HT1080 (cell line): ENCODE measurements at places on chromosomes 5 and 9.

GRCh38 chr9:101707721-101708120, 30.7 kb downstream of the GRIN3A start:
- no peak for DNase-seq

- DNase-seq, result no peak
Observed at GRCh38 chr9:105854026-105854782, 159.9 kb downstream of the TMEM38B start.

DNA sequence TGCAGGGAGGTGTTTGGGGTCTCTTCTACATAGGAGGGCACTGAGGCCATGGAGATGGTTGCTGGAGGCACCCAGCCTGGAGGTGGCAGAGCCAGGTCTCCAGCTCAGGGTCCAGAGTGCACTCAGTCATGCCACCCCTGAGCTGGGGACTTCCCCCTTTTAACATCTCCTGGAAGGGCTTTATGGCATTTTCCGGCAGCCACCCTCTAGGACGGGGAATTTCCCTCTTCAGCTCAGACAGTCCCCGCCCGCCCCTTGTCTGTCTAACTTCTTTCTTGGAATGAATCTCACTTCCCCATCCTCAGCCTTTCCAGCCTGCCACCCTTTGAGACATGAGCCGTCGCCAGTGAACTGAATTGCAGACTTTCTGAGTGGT, 49.9 kb downstream of the COL15A1 start:
- no peak for DNase-seq

DNA sequence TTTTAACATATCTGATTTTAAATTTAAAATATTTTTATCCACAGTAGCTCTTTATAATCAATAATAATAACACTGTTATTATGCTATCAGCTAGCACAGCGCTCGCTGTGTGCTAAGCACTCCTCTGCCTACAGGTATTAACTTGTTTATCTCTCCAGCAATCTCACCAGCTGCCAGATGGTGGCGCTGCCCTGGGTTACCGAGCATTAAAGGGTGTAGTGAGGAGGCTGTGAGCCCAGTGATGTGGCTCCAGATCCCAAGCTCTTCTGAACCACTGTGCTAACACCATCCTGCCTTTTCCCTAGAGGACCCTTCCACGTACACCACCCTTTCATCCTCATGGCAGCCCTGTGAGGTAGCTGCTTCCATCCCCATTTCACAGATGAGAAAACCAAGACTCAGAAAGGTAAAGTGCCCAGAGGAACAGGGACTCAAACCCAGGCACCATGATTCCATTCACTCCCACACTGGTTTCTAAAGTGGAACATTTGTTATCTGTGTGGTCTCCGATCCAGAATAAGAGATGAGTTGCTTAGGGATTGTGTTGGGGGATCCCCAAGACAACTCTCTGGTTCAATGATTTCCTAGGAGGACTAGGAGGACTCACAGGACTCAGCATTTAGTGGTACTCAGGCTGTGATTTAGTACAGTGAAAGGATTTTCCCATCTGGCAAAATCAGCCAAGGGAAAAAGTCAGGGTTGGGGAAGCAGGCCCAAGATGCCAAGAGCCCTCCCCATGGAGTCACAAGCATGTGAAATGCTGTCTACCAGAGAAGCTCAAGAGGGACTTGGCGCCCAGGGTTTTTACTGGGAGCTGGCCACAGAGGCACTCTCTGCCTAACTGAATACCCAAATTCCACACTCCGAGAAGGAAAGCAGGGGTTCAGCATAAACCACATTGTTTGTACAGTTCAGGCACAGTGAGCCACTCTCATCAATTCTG, 7.0 kb downstream of the IGFBPL1 start:
- no peak for DNase-seq

DNA sequence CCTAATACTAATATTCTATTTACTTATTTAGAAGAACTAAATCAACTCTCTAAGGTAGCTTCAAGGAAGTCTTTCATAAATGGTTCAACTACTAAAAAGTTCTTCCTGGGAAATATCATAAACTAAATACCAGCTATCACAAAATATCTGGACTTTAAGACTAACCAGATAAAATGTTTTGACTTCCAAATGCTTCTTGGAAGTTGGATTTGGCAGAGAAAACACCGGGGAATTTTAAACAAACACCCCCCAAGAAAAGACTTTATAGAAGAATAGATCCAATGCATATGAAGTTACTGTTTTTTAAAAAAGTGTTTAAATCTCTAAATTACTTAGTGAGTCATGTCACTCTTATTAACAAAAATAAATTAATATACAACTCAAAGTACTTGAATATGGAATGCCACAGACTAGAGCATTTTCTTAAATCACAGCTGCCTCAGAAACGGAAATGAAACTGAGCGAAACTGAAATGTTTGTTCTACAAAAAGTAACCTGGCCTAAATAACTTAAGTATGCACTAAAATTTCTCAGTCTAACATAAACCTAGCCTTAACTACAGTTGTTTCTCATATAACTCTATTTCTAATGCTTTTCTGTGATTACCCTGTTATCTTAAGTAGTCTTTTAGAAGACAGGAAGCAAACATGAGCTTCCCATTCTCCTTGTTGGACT, 6.8 kb downstream of the ABCA1 start:
- DNase-seq, result no peak

- DNase-seq, result no peak
Observed at GRCh38 chr5:138695781-138696180, 57.4 kb upstream of the CTNNA1 start.

DNA sequence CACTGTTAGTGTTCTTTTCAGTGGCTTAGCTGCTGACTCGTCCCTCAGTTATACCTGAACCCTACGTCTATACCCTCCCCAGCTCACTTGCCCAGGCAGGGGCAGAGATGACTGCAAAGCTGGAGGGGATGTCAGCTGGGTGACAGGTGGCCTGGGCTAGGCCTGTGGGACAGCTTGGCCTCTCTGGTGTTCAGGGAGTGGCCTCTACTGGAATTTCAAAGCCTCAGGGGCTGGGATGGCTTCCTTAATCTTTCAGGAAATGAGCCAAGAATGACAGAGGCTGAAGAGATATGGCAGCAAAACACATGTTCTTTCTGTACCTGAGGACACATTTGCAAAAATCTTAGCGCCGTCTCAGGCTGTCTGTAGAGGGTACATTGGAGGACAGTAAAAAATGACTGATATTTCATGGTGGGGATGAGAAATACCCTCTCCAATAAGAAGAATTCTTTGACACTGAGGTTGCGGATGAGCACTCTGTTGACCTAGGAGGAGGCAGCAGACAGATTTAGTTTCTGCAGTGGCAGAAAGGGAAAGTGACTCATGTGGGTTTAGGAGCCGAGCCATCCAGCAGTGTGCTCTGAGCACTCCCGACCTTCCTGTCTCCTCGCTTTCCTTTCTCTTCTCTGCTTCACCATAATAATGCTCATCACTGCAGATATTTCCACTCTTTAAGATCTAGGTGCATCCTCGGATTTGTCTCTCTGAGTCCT, 54.4 kb downstream of the ENTREP1 start:
- DNase-seq, result peak; percentile 85

DNA sequence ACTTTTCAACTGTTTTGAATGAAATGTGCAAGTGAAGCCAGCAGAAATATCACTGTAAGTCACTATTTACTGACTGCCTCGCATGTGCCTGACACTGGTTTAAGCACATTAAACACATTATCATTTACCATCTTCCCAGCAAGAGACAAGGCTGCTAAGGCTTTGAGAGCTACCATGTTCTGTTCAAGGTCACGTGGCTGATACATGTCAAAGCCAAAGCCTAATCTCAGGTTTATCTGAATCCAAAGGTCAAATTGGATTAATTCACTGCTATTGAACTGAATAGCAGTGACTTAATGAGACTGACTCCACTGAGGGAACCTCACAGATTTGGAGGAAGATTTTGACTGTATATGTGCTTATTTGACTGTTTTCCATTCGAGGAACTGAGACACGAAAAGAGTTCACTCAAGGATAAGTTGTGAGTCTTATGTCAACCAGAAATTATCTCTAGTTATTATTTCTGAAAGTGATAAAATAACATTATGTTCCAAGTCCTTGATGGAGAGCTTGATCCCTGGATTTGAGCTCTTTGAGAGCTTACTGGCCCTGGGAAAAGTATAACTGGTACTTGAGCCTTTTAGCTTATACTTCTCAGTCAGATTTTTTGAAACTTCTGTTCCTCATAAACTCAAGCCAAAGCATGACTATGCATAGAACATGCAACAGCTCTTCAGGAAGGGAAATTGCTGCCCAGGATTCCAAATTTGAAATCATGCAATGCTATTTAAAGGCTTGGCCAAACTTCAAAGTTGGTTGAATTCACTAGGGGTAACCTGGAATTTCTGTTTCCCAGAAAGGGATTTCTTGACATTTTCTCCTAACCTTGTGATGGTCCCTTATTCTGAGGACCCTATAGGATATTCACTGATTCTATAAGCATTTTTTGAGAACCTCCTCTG, 23.4 kb upstream of the ARHGAP26 start:
- DNase-seq, result no peak

DNA sequence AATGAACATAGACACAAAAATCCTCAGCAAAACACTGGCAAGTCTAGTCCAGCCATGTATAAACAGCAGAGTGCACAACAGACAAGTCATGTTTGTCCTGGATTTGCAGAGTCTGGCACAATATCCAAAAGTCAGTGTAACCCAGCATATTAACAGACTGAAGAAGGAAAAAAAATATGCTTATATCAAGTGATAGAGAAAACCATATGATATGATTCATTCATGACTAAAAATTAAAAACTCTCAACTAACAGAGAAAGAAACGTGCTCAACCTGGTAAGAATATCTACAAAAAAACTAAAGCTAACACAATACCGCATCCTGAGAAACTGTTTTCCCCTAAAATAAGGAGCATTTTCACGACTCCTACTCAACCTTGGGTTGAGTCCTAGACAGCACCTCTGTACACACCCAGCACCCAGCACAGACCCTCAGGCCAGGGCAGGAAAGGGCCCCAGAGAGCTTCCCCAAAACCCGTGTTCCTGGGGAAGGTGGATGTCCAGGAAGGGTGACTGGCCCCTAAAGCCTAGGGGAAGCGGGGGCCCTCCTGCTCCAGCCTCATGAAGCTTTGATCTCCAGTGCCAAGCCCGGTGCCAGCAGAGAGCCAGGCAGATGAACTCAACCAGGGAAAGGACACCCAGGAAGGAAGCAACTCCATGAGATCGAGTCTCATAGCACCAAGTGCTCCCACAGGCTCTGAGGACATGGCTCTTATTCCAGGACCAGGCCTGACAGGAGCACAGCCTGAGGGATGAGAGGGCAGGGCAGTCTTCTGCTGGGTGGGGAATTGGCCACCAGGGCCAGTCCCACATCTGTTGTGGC, 38.9 kb downstream of the ADAMTS2 start:
- no peak for DNase-seq

- no peak for DNase-seq
Observed at GRCh38 chr9:27634879-27635278, 61.6 kb upstream of the C9orf72 start.

GRCh38 chr9:126926364-126926763, 11.8 kb downstream of the RALGPS1 start:
- DNase-seq, result no peak

GRCh38 chr9:19469271-19469670, 60.5 kb downstream of the ACER2 start:
- no peak for DNase-seq

GRCh38 chr9:112793213-112793810, 42.8 kb downstream of the SNX30 start:
- peak; percentile 70 for DNase-seq

DNA sequence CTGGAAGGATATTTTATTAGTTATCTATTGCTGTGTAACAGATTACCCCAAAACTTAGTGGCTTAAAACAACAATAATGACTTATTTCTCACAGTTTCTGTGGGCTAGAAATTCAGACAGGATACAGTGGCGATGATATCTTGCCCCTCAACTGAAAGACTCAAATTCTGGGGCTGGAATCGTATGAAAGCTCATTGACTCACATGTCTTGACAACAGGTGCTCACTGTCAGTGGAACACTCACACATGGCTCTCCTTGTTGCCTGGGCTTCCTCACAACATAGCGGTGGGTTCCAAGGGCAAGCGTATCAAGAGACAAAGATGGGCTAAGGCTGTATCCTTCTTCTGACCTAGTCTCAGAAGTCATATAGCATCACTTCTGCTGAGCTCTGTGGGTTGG, 3.7 kb upstream of the GNPDA1 start:
- DNase-seq, result no peak

- no peak for DNase-seq
Observed at GRCh38 chr5:132471151-132471907, 19.2 kb downstream of the IRF1 start.

GRCh38 chr9:112869917-112870316, 20.8 kb downstream of the SLC46A2 start:
- DNase-seq, result no peak

- peak; percentile 93 for DNase-seq
Observed at GRCh38 chr5:151740336-151740942, 18.0 kb downstream of the ATOX1 start.

DNA sequence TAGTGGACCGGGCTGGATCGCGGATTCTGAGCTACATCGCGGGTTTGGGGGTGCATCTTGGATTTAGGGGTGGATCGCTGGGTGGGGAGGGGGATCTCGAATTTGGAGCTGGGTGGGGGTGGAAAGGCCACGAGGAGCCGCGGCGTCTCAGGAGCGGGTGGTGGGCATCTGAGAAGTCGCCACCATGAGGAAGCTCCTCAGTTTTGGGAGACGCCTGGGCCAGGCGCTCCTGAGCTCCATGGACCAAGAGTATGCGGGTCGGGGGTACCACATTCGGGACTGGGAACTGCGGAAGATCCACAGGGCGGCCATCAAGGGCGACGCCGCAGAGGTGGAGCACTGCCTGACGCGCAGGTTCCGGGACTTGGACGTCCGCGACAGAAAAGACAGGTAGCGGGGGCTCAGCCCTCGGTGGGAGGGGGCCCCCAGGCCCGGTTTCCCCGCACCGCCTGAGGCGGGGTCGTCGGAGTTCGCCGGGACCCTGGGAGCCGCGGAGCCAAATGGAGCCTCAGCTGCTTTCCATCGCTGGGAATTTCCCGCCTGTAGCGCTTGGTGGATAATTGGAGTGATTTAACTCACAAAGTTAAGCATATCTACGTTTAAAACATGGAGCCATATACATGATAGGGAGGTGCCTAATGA, 376 bp downstream of the ANKRD18B start:
- DNase-seq, result no peak

DNA sequence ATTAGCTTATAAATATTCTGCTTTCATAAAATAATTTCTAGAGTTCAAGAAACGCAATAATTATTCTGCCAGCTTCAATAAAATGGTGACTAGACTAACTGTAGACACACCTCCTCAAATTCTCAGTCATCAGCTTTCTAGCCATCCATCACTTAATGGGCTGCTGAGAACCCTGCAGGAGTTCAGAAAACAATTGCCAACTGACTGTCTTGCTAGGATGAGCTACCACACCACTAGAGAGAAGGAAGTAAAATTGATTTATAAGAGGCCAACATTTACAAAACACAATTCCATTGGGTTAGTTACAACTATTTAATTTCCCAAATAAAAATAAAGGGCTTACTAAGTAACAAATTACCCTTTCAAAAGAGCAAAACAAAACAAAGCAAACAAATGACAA, 126.5 kb upstream of the PAPPA start:
- DNase-seq, result peak; percentile 6

- DNase-seq, result no peak
Observed at GRCh38 chr9:133477992-133478850, 678 bp downstream of the SLC2A6 start.

GRCh38 chr5:82334085-82334692, 56.0 kb upstream of the RPS23 start:
- DNase-seq, result no peak

- peak; percentile 31 for DNase-seq
Observed at GRCh38 chr9:68690088-68690487, 15.0 kb upstream of the PIP5K1B start.

- no peak for DNase-seq
Observed at GRCh38 chr9:83512621-83513020, 25.6 kb downstream of the FRMD3 start.
